ENCODE measurements at places on chromosomes 3 and 15.

DNA sequence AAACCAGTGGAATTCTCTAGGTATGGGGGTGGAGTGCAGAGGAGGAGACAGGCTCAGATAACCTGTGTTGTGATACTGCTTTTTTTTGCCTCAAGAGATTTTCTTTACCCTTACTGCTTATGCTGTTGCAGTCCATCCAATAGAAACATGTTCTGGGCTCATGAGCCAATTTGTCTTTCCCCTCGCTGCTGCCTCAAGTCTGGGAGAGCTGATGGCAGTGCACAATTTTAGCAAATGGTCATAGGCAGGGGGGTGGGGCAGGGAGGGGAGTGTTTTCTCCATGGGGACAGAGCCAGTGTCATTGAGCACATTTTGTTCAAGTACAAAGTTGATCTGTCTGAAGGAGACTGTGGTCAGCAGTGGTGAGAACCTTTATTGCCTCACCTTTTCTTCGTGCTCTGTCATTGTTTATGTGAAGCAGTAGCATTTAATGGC lies 134.9 kb downstream of the MBNL1 start:
- DNase-seq, result no peak

DNA sequence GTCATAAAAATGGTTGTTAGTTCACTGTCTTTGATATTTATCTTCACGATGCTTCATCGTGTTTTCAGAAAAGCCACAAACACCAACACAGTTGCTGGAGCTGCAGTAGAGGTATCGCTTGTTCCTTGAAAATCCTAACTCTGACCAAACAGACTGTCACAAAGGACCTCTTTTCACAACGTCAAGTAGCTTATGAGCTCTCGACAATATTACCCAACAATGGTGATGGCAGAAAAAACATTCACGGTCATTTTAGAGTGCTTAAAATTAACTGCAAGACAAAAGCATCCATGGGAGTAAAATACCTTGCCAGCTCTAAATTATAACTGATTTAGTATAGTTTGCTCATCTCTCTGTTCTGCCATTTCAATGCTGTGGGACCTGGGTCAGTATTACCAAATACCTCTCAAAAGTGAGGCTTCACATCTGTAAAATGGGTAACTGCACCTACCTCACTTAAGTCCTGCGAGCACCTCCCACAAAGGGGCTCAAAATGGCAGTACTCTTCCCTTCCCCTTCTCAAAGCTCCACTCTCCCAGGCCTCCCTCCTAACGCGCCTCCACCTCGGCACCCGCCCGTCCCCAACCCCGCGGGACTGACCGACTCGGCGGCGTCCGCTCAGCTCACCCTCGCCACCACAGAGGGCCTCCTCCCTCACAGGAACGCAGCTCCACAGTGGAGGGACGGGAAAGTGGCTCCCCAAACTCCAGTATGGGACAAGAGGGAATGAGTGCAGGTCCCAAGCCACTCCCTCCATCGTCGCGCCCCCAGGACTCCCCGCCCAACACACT lies 546 bp downstream of the TRIM59 start:
- DNase-seq, result peak; percentile 32

GRCh38 chr3:157180262-157180661 lies 20.3 kb upstream of the CCNL1 start:
- no peak for DNase-seq

DNA sequence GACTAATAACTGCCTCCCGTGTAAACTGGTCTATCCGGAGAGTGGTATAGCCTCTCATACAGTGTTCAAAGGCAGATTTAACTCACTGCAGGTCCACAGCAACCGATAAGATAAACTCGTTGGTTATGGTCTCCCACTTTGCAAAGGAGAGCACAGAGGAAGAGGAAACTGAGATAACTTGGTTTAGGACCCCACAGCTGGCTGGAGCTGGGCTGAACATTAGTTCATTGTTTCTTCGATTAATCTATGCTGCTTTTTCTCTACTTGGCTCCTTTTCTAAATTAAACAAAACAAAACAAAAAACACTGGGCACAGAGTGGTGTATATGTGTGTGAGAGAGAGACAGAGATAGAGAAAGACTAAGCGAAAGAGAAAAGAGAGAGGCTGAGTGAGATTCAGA lies 5.0 kb upstream of the DLG1 start:
- DNase-seq, result no peak

- DNase-seq, result no peak
Measured at GRCh38 chr3:163273694-163274093, 1777.1 kb downstream of the OTOL1 start.

DNA sequence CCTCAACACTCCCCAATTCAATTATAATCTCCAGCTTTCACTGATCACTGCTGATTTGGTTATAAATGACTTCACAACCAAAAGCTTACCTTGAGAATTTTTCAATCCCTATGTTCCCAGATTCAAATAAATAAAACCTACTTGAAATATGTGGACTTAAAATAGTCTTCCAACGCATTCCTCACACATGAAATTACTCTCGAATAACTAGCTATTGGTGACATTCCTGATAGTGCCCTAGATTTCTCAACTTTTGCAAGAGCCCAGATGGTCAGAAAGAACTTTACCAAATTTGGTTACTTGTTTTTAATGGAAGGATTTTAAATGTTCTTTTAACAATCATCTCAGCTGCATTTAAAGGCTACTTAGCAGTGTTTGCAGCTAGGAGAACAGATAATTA lies 605.5 kb downstream of the FHIT start:
- no peak for DNase-seq

DNA sequence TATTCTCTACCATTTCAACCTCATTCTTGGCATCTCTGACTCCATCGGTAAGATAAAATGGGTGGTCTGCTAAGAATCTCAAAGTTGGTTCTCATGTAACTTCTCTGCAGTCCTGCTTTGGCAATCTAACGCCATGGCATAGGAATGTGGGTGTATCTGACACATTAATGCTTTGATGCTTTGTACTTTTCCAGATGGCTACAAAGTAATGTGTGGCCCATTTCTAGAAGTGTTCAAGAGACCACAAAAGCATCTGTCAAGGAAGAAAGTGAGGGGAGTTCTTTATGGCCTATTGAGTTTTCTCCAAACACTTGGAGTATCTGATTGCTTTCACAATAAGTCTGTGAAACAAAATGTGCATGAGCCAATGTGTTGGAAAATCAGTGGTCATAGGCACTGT lies 339.9 kb upstream of the TGFBR2 start:
- no peak for DNase-seq

DNA sequence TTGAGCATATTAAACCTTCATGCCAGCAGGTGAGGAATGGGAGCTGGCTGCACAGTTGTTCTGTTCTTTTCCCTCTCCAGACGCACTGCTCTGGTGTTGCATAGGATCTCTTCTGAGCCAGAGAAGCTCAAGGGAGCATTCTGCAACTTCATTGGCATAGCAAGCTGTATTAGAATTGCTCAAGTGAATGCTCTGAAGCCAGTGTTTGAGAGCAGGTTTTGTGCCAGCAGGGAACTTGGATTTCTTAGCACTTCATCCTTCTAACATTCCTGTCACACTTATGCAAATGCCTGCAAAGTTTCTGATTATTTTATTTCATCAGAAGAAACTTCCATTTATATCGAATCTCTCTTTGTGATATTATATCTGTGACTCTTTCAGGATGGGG lies 366.6 kb downstream of the AGBL1 start:
- no peak for DNase-seq

- no peak for DNase-seq
Measured at GRCh38 chr3:195403244-195403643, 39.6 kb downstream of the ACAP2 start.

- no peak for DNase-seq
Measured at GRCh38 chr3:41234823-41235721, 35.8 kb downstream of the CTNNB1 start.

DNA sequence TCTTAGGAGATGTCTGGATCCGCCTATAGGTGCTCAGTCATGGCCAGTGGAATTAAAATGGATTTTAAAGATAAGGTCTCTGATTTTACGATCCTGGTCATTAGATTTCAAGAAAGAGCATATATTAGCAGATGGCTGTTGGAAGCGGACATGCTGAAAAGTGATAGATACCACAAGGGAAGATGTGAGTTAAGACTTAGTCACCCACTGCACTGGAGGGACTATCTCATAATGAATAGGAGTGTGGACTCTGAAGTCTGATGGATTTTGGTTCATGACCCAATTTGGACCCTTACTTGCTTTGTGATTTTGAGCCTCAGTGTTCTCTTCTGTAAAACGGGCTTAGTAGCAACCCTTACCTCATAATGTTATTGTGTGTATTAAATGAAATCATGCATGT lies 214.7 kb downstream of the CHST2 start:
- no peak for DNase-seq

DNA sequence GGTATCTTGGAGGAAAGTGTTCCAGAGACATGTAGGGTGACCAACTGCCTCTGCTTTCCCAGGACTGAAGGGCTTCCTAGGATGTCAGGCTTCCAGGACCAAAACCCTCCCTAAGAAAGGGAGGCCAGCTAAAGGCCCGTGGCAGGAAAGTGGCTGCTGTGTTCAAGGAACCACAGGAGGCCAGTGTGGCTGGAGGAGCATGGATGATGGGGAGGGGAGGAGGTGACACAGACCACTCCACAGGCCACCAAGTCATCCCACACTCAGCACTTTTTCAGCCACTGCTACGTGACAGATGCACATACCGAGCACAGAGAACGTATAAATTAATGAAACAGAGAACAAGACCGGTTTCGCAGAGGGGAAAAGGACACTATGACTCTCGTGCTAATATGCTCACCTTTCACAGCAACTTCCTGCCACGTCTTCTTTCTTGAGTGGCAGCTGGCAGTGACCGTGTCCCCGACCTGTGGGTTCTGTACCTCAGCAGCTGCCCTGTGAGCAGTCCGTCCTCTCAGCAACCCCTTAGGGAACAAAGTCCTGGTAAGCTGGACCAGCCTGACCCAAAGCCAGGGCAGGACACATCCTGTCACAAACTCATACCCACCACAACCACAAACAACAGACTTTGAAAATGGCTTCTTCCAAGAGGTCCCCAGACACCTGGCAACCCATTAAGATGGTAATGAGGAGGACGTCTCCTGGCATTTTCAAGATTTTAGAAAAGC lies 244.7 kb downstream of the VPS13C start:
- no peak for DNase-seq

- no peak for DNase-seq
Measured at GRCh38 chr3:72462595-72463011, 385.6 kb downstream of the SHQ1 start.

GRCh38 chr3:127149621-127150310 lies 43.2 kb upstream of the PRR23E start:
- DNase-seq, result no peak
